ENCODE measurements at places on chromosomes 2 and 18.

DNA sequence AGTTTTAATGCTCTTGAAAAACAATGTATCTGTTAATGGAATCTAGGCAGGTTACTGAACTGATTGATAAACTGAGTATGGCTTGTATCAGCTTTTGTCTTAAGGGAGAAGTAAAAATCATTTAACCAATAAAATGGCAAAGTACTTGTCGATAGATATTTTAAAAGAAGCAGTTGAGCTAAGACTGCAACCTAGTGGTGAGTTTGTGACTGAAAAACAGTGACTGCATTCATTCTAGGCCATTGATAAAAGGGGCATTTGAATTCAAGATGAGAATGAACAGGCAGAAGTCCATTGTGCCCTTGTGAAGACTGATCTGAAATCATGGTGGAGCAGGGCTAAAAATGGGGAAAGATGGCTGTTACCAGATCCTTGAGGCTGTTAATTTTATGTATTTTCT lies 59.4 kb upstream of the MSTN start:
- peak; percentile 40 for DNase-seq

- no peak for DNase-seq
These were observed 536 bp downstream of the ELP2 start for GRCh38 chr18:36130039-36130831.

DNA sequence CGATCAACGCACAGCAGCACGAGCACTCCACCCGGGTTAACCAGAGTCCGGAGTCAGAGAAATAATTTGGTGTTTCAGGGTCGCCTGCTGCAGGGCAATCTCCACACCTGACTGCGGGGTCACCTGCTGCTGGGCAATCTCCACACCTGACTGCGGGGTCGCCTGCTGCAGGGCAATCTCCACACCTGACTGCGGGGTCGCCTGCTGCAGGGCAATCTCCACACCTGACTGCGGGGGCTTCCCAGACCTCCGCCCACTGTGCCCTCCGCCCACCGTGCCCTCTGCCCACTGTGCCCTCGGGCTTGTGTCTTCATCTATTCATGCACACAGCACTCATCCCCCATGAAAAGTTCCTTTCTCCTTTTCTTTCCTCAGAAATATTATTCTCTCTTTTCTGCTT lies 500.2 kb upstream of the SALL3 start:
- DNase-seq, result no peak

GRCh38 chr2:236642584-236643291 lies 73.1 kb downstream of the ACKR3 start:
- peak; percentile 94 for DNase-seq

DNA sequence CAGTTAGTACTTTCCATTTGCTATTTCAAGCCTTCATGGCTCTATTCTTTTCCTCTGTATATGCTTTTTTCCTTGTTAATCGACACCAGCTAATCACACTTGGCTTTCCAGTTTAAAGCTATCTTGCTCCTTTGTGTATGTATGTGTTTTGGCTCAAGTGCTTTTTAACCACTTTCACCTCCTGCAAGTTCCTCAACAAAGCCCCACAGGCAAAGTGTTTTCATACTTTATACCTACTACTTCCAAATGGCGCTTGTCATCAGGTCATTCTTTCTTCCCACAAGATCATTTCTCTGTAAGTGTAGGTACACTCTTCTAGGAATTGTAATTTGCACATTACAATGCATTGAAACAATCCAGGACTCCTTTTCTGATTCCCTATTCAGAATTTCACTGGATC lies 64.0 kb upstream of the FIGN start:
- DNase-seq, result no peak

- peak; percentile 33 for DNase-seq
These were observed 476.3 kb upstream of the VWC2L start for GRCh38 chr2:213934560-213934959.

DNA sequence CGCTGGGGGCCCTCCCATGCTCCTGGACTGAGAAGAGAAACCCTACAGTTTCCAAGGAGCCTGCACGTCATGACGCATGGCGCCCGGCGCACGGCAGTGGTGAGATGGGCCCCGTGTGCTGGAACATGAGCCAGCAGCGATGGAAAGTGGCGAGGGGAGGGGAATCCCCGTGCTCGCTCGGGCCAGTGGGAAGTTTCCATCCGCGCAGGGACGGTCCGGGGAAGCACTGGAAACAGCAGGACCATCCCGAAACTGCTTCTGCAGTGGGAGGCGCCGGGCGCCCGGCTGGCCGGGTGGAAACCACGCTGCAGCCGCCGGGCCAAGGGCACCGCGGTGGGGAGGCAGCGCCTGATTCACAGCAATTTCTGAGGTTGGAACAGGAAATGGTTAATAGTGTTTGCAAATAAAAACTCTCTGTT lies 4.9 kb upstream of the PDCD1 start:
- peak; percentile 53 for DNase-seq
